Naive thymus-derived CD4-positive, alpha-beta T cell (primary cell): ENCODE measurements at places on chromosomes 1 and 21. TPM values are rescaled to one million over a fixed set of nuclear protein-coding genes. Genes with fewer than 3 reads are reported as not detected.

- H3K27me3 ChIP-seq, result no peaks in the 10 kb centered on the region
- H3K27ac ChIP-seq, result peak overlapping the region; percentile 94
- DNase-seq, result no peak
- H3K4me3 ChIP-seq, result peak overlapping the region; percentile 92
- no peaks in the 10 kb centered on the region for H3K36me3 ChIP-seq
- H3K4me1 ChIP-seq, result peaks cover 11% of the 10 kb centered on the region
Observed at GRCh38 chr1:153728305-153729066, 636 bp downstream of the INTS3 start.

GRCh38 chr21:44755227-44755626 lies 43.9 kb upstream of the TSPEAR start:
- no peaks in the 10 kb centered on the region for H3K36me3 ChIP-seq
- H3K27me3 ChIP-seq, result no peaks in the 10 kb centered on the region
- H3K4me1 ChIP-seq, result no peaks in the 10 kb centered on the region

AKR7A2 gene
- total RNA-seq, result 32.6 and 33.9 TPM in 2 replicates

IL22RA1 gene
- not detected for total RNA-seq

RNF186 gene
- total RNA-seq, result not detected
